ENCODE measurements at places on chromosomes 4 and X.

DNA sequence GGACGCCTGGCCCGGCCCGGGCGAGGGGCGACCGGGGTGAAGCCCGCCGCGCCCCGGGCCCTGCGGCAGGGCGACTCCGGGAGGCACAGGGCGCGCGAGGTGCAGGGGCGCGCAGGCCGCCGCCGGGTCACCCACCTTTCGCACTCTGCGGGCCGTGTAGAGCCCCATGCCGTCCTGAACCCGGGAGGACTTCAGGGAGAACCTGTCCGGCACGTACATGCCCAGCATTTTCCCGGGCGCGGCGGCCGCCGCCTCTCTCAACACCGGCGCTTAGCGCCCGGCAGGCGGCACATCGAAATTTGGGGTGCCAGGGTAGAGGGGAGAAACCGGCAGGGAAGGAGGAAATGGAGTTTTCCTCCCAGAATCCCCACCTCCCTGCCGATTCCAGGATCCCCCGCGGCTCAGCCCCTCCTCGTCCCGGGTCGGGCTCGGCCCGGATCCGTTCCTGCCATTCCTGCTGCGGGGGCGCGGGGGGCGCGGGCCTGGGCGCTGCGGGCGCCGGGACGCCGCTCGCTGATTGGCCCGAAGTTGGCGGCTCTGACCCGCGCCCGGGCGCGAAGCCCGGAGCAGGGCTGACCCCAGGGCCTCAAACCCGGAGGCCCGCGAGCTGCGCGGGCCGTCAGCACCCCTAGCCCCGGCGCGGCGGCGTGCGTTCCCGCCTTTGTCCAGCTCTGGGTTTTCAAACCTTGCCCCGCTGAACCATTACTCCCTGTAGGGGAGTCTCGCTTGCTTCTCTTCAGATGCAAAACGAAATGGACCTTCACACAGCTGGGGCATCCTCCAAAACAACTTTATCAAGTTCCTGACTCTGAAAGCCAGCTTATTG, at the start of gene PRDM5:
PRDM5 (minus strand) TSS at position 346 of the 826 bp plus-strand sequence; CDS start at position 228, 118 bp downstream.
- peak; percentile 12 for DNase-seq

DNA sequence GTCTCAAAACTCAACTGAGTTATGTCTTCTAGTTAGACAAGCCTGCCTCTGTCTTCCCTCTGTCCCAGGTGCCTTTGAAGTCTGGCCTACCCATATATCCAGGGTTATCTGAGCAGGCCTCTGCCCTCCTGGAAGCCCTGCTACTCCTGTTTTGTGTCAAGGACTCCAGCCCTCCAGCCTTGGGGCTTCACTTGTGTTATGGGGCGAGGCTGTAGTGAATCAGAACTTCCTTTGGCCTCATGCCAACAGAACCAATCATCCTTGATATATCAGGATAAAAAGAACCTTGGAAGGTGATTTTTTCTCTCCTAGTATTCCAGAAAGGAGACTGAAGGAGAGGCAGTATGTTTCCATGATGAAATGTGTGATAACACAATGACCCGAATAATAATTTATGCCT, 8.9 kb upstream of the ADGRG4 start:
- no peak for DNase-seq

GRCh38 chr4:30962939-30963338, 242.8 kb downstream of the PCDH7 start:
- DNase-seq: no peak

DNA sequence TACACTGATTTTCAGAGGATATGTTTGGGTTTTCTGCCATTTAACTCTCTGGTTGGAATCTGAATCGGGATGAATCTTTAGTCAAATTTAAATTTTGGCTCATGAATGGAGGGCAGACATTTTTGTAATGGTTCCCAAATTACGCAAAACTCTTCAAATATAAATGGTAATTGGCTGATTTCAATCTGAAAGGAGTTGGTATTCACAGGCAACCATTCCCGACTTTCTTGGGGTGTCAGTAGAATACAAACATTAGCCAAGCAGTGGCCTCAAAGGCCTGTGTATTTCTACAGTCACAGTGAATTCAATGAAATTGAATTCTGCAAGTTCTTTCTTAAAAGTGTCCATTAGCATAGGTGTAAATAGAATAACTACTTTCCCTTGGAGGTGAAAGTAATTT, 668.8 kb upstream of the PRKX start:
- no peak for DNase-seq

DNA sequence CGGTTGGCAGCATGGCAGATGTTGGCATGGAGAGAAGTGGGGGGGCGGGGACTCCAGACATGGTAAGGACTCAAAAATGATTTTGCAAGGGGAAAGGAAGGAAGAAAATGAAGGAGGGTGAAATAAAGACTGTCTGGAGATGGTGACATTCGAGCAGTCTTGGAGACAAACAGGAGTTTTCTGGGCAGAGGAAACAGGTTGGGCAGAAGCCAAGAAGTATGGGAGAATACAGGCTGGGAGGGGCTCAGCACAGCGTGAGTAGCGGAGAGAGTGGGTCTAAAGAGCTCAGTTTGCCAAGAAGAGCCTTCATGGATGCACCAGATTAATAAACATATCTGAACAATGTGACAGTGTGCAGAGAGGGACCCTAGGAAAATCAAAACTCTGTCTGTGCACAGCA, 13.3 kb upstream of the CRMP1 start:
- no peak for DNase-seq

DNA sequence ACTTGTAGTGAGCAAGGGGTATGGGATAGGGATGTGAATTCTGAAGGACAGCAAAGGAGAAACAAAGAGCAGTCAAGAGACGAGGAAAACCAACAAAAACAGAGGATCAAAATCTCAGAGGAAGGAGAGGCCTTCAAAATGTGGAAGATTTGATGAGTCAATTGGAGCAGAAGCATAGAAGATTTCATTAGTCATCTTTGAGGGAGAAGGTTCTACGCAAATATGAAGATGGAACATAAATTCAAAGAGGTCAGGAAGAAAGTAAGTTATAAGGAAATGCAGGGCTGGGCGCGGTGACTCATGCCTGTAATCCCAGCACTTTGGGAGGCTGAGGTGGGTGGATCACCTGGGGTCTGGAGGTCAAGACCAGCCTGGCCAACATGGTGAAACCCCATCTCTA, 35.4 kb downstream of the MID2 start:
- no peak for DNase-seq

DNA sequence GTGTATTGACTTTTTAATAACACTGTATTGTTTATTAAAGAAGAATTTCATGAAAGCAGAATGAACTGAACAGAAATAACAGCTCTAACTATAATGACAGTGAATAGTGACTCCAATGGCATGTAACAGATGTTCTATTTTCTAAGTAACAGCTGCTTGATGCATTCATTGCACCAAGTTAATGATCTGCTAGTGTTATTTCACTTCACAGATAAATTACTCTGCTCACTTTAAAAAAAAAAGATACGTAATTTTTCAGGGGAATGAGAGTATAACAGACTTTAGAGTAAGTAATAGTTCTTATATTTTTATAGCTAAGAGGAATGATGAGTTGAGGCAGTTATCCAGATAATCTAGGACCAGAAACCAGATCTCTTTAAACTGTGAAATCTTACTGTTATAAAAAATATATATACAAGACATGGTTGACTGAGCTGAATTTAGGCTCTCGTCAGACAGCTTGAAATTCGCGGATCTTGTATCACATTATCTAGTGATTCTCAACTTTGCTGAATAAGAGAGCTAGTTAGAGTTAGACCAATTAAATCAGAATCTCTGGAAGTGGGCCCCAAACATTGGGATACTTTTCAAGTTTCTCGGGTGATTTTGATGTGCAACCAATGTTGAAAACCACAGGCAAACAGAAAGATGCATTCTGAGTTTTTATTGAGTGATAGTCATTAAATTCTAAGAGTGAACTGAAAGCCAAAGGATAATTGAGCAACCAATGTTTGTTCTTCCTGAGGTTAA, 840.7 kb downstream of the DMD start:
- no peak for DNase-seq

DNA sequence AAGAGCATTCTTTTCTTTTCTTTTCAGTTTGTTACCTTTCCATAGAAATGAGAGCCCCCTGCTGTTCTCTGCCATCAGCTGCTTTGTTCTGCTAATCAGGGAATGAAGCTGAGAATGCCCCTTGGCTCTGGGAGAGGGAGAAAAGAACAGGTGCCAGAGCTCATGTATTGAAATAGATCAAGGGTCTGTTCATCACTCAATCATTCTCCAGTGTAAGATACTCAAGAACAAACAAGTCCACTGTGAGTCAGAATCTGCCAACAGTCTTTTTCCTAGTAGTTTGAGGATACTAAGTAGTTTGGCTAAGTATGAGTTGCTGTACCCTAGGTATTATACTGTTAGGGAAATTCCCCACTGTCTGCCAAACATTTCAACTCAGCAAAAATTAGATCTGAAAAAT, 144.3 kb downstream of the RTL3 start:
- no peak for DNase-seq

GRCh38 chrX:11792461-11793421, 34.7 kb downstream of the MSL3 start:
- DNase-seq: peak; percentile 45

DNA sequence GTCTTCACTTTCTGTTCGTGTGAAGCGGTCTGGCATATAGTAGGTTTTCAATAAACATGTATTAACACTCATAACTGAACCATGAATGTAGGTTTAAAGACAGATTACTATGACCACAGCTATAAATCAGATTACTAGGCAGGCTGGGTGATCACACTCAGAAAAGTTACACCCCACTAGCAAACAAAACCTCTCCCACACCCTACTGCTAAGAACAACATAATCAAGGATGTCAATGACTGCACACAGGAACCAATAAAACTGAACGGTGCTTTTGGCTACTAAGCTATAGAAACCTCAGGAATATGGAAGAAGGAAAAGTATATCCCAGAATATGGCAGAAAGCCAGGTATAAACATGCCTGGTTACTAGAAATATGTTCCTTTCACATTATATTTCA, 676.9 kb downstream of the SMARCA1 start:
- DNase-seq: no peak

Data from stimulated activated CD4-positive, alpha-beta T cell treated with anti-CD3 and anti-CD28 coated beads, TNF-alpha, amount 100 ng/mL, for 4 hours (primary cell).